Fibroblast of skin of back (primary cell): ENCODE measurements at places on chromosomes 6 and 20.
A peak's percentile ranks its signal among the peaks of the same experiment; 100 is the strongest.

DNA sequence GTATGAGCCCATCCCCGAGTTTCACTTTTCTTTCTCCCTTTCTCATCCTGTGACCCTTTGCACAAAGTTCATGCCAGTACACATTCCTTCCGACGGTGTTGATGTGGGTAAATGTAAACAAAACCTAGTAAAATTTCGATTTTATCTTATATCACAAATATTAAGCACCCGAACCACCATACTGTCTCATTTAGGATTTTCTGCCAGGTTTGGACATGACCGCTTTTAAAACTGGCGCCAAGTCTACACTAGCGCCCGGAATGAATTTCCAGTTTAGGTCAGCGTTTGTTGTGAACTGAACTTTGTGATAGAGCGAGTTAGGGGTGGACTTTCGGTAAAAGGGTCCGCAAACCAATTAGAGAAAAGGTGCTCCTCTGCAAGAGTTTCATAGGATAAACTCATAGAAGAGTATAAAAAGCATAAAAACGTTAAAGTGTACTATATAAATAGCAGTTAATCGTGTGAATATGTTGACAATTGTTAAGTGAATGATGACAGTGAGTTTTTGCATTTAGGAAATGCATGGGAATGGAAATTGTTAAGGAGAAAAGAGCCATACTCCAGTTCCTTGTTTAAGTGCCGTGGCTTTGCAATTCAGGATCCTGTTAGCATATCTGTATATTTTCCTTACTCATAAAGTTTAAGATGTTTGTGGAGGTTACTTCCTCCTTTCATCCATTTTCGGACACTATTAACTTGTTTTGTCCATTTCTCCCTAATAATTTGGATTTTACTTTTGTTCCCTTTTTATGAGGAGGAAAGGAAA is 937 bp downstream of the AKAP7 start:
- DNase-seq: peak; percentile 42

DNA sequence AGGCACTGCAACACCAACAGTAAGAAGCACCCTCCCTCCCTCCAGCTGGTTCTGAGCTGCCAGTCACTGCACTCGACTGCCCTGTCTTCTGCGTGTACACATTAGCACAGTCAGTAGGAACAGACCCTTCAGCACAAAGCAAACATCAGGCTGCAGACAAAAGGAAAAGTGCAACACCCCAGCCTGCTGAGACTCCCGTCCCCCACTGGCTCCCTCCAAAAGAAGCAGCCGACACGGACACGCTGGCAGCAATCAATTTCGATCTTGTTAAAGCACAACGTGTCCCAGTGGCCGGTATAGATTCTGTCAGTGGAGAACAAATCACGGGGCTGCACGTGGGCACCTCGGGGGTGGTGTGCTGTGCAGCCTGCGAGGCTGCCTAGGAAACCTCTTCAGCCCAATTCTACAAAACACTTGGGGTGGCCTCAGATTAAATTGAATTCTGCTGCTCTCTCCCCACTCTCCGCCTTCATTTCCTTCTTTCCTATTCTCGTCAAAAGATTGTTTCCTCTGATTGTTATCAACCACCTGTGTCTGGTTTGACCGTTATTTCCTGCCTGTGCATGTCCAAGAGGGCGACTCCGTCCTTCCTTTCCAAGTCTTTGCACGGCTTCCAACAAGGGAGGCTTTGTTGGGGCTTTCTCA is 38.7 kb downstream of the TRAF3IP2 start:
- no peak for DNase-seq

DNA sequence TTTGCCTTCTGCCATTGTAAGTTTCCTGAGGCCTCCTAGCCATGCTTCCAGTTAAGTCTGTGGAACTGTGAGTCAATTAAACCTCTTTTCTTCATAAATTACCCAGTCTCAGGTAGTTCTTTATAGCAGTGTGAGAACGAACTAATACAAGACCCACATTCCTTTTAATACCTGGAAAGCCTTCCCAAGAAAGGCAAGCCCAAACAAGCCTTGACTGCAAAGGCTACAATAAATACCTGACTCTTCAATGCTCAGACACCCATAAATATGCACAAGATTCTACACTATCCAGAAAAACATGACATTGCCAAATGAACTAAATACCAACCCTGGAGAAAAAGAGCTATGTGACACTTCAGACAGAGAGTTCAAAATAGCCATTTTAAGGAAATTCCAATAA is 338.8 kb downstream of the HAO1 start:
- no peak for DNase-seq

- DNase-seq: peak; percentile 17
Measured at GRCh38 chr20:58065508-58066361, 162.7 kb downstream of the ANKRD60 start.

- peak; percentile 40 for DNase-seq
Measured at GRCh38 chr6:154039231-154039842, at the start of gene OPRM1. TSS of gene OPRM1 (plus strand) at chr6:154039240. CDS start at chr6:154039545, 305 bp downstream.

DNA sequence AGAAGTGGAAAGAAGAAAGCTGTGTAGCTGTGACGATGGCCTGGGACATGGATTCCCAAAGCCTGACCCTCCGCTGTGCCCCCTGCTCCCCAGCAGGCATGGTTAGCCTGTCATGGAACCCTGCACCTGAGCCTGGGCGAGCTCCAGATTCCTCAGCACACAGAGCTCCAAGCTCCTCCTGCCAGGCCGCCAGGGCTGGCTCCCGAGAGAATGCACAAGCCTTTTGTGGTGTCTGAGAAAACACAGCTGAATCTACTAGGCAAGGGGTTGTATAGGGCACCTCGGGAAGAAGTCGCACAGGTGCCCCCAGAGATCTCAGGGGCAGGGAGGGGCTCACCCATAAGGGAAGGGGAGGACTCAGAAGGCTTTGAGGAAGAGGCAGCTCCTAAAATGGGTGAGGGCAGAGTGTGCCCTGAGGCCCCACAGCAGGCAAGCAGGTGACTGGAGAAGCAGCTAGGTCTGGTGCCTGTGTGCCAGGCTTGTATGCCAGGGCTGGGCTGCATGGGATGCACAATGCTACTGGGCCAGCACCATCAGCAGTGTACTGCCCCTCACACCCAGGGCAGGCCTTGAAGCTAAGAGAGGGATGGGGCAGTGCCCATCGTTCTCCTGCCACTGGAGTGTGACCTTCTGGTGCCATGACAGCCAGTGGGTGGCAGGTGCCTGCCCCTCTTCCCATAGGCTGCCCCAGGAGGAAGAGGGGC is 64.3 kb upstream of the CD93 start:
- DNase-seq: no peak

DNA sequence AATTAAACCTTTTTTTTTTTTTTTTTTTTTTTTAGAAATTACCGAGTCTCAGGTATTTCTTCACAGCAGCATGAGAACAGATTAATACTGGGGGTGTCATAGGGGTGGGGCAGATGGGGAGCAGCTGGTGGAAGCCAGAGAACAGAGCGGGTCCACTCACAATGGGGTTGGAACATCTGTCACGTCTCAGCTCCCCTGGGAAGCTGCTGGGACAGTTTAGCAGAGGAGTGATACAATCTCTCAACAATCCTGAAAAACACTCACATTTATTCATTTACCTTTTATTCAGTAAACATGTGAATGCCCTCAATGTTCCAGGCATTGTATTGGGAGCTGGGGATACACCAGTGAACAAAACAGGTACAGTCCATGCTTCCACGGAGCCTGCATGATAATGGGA is 162.2 kb downstream of the SMOC2 start:
- no peak for DNase-seq

DNA sequence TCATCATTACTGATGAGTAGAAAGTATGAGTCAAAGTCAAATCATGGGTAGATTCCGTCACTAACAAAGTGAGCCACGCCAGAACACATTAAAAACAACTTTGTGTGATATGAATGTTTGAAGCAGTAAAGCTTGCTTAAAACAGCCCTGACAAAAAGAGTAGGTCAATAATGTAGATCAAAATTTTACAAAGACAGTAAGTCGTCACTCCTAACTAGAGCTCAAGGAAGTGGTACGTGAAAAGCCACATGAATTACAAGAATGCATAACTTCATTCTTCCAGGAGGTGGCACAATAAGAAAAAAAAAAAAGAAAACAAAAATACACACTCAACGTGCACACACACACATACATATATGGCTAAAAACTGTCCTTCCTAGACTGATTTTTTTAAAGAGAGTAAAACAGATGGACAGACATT is 69.9 kb downstream of the HACE1 start:
- DNase-seq: peak; percentile 92

- no peak for DNase-seq
Measured at GRCh38 chr6:138454981-138455706, 44.1 kb downstream of the NHSL1 start.

DNA sequence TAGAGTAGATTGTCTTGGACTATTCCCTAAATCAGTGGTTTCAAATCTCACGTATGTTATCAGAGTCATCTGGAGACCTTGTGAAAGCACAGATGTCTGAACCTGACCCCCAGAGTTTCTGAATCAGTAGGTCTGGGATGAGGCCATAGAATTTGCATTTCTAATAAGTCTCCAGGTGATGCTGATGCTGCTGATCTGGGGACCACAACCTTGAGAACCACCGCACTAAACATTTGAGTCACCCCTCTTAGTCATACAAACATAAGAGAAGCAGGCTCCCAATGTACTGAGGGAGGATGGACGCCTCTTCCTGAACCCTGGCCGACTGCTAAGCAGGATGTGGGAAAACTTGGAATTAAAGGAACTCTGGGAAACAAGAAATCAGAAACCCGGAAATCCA is 187.8 kb upstream of the PRDM1 start:
- DNase-seq: peak; percentile 72

GRCh38 chr6:56223995-56224394 is 23.4 kb downstream of the COL21A1 start:
- peak; percentile 90 for DNase-seq

GRCh38 chr6:79780881-79781280 is 149.8 kb downstream of the SH3BGRL2 start:
- DNase-seq: no peak

- DNase-seq: peak; percentile 42
Measured at GRCh38 chr6:158014505-158015187, 33.0 kb downstream of the SYNJ2 start.
